ENCODE measurements at places on chromosomes 5 and 9. TPM values are rescaled to one million over a fixed set of nuclear protein-coding genes. Genes with fewer than 3 reads are reported as not detected.

DNA sequence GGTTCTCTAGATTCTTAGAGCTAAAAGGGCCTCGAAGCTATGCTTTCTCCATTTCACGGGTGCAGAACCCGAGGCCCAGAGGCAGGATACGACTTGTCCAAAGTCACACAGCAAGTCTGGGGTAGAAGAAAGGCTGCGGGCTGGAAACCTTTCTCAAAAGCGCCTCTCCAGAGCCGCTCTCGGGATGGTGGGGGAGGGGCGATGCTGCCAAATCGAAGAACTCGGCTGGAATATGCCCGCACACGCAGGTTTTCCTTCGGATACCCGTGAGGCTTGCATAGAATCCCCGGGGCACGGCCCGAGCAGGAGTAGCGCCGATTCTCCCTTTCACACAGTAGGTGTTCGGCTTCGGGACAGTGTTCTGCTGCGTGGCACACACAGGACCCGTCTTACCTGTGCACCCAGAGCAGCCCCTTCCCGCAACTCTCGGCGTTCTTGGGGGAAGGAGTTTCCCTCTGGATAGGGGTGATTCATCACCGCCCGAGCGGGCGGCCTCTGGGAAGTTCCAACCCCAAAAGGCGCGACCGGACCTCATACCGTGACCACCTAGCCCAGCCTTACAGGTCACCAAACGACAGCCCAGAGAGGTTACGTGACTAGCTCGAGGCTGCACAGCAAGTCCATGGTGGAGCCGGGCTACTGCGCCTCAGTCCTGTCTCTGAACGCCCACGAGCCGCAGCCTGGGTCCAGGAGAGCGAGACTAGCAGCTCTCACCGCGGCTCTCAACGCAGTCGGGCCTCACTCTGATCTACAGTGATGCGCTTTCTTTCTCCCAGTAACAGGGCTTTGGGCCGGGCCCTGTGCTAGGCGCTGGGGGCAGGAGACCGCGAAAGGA, 4.1 kb downstream of the PAX5 start:
- DNase-seq, result no peak

Gene CD180
- 0.59 TPM for total RNA-seq

Gene MYORG
- 6.6 TPM for total RNA-seq

GRCh38 chr5:73095564-73096238, 24.7 kb upstream of the TMEM171 start:
- DNase-seq, result no peak

Gene GMCL2
- not detected for total RNA-seq

- no peak for DNase-seq
These were observed 220 bp downstream of the NOTCH1 start for GRCh38 chr9:136545692-136545964.

GRCh38 chr5:133977161-133977787, 8.8 kb upstream of the C5orf15 start:
- no peak for DNase-seq

- DNase-seq, result no peak
These were observed 205.7 kb downstream of the NTRK2 start for GRCh38 chr9:84875193-84875592.

Gene PCDHB2
- 2.3 TPM for total RNA-seq

Data from uterus (tissue), 4 donors.